Gastrocnemius medialis (tissue), 4 donors: ENCODE measurements at places on chromosomes 16 and 17.

GRCh38 chr16:53626161-53626560, 77.5 kb downstream of the RPGRIP1L start:
- DNase-seq: no peak

- no peak for DNase-seq
Measured at GRCh38 chr17:44268709-44269534, 987 bp upstream of the SLC4A1 start.

DNA sequence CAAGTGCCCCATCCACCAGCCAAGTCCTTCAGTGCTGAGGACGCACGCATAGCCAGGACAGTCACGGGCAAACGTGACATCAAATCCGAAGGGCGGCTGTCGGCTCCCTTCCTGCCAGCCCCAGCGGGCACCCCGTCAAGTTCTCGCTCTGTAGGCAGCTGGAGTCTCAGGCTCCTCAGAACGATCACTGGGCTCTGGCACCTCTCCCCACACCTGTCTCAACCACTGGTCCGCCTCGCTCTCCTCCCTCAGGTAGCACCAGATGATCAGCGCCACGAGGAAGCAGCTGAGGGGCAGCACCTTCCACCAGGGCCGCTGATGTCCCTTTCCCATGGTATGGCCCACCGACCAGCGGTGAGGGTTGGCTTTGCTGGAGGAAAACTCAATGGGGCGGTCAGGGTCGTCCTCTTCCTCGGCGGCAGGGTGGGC, 422 bp downstream of the UQCC4 start:
- no peak for DNase-seq

DNA sequence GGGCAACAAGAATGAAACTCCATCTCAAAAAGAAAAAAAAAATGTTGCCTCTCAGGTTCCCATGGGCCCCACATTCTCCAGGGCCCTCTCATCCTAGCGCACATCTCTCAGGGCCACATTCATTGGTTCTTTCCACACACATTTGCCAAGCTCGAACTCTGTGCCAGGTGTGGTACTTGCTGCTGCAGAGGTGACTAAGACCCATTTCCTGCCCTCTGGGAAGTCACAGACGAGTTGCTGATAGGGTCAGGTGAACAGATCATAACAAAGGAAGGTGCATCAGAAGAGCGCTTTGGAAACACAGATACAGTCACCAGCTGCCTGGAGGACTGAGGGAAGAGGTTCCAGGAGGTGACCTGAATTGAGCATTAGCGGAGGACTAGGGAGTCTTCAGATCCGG, 1.0 kb downstream of the GSDMA start:
- no peak for DNase-seq

DNA sequence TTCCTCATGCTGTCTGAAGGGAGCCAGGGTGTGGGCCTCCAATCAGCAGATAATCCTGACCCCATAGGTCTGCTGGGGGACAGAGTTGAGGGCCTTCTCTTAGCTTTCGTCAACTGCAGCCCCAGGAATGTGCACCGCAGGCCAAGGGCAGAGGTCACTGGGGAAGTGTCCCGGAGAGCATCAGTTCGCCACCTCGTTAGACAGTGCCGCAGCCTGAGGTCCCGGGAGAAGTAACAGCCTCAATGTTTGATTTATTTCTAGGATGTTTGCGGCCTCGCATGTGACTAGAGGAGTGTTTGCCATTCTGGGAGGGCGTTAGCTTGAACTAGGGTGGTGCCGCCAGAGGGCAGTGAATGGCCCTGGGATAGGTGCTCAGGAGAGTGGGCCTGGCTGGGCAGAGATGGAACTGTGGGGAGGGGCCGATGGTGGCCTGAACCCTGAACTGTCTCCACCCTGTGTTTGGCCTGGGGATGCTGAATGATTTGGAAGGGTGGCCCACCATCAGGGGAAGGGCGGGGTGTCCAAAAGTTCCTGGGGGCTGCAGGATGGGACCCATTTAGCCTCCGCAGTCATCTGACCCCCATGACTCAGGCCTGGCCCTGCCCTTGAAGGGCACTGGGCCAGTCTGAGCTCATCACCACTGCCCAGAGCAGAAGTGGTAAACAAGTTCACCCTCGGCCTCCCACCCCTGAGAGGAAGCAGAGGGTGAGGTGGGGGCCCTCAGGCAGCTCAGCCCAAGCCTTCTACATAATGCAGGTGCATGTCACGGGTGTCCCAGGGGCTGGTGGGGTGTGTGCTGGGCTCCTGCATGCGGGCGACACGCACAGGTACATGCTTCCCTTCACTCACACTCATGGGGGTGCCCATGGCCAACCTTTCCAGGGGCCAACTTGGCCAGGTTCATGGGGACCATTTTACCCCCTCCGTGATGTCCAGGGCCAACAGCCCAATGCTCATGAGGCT, 12.4 kb upstream of the TAC4 start:
- DNase-seq: peak; percentile 23

- no peak for DNase-seq
Measured at GRCh38 chr16:8831450-8831849, 33.8 kb downstream of the PMM2 start.

DNA sequence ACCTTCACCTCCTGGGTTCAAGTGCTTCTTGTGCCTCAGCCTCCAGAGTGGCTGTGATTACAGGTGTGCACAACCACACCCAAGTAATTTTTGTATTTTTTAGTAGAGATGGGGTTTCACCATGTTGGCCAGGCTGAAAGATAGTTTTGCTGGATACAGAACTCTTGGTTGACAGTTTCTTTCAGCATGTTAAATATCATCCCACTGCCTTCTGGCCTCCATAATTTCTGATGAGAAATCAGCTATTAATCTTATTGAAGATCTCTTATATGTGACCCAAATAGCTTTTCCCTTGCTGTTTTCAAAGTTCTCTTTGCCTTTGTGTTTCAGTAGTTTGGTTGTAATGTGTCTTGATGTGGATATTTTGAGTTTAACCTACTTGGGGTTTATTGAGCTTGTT, 50.3 kb upstream of the BRD7 start:
- no peak for DNase-seq

DNA sequence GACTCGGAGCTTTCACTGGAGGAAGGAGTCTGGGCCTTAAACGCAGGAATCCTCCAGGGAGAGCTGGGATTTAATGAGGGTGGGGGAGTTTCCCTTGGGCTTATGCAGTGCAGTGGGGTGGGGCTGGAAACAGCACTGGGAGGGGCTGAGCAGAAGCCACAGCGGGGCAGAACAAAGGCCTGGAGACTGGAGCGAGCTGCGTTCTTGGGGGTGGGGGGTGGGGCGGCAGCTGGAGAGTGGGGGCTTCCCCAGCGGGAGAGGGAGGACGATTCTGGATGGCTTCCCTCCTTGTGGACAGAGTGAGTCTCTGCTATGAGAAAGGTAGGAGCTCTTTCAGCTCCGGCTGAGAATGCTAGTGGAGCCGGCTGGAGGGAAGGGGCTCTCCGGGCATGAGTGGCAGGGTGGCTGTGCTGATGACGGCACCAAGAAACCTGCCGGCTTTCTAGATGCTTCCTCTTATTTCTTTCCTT, 406.0 kb downstream of the SEC14L1 start:
- no peak for DNase-seq
